ENCODE measurements at places on chromosomes 7 and 10.

DNA sequence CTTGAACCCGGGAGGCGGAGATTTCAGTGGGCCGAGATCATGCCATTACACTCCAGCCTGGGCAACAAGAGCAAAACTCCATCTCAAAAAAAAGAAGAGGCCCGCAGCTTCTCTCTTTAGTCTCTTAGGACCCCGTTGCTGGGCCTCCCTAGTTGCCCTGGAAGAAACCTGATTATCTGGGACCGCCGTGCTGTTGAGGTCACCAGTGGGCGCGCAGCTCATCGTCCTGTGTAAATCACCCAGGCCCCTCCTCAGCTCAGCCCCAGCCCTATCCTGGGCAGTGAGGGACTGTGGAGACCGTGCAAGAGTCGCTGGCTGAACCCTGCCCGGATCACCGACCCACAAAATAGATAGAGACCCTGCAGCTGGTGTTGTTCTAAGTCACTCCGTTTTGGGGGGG lies 85.0 kb downstream of the UNCX start:
- no peak for DNase-seq

DNA sequence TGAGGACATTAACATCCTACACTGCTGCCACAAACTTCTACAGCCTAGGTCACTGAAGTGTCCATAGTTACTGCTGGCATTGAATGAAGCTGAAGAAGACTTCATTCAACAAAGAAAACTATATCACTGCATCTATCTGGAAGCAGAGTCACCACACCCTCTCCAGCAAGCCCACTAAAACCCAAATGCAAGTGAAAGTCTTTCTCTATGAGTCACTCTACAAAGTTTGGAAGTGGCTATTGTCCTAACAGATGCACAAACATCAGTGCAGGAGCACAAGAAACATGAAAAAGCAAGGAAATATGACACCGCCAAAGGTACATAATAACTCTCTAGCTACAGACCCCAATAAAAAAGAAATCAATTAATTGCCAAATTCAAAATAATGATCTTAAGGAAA lies 43.5 kb upstream of the CAMK2B start:
- DNase-seq: no peak

DNA sequence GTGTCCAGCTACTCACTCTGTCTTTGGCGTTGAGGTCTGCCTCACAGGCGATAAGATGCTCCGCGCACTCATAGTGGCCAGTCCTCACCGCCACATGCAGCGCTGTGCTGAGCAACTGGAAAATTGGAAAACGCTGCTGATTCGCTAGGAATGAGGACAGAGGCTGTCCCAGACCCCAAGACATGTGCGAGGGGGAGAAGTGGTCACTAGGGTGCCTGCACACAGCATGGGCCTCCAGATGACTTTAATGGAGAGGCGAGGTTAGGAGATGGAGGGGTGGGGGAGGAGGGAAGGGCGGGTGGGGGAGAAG lies 5.2 kb downstream of the ANKRD1 start:
- no peak for DNase-seq

DNA sequence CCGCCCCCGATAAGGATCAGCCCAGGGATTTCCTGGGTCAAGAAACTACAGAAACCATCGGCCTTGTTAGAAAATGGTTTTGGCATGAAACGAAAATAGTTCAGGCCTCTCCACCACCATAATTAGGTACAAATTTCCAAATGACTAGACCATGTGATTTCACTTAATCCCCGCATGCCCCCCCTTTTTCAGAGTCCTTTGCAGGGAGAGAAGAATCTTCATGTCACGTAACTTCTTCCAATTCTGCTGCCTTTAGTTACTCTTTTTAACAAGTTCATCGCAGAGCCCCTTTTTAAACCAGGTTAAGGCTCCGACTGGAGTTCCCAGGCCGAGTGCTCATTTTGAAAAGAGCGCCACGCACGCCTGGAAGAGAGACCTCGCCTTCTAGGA lies 3.4 kb downstream of the PDGFA start:
- no peak for DNase-seq

DNA sequence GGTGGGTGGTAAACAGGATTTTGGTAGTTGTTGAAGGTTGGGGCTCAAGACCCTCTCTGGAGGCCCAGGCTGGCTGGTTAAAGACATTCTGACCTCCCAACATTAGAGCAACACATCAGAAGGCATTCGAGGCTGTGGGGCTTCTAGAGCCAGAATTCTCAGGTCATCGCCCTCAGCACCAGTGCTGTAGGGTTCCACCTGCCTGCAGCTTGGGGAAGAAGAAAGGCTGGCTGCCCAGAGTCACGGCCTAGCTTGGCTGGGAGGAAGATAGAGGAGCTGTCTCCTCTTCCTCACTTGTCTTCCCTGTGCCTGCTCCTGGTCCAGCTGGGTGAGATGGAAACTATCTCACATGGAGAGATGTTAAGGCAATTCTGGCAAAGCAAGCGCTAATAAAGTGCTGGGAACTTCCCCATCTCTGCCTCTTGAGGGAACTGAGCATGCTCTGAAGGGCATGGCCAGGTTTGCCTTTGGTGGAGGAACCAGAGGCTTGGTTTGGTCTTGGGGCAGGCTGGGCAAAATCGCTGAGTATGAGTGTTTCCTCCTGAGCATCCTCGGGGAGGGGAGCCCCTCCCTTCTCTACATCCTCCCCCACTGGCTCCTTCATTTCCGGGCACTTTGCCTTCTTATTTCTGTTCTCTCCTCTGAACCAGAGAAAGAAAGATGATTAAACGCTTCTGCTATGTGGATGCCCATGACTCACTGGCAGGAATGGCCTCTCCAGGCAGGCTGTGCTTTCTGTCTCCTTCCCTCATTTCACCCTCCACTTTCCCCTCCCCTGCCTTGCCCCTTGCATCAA lies 509.0 kb upstream of the PODXL start:
- DNase-seq: no peak

DNA sequence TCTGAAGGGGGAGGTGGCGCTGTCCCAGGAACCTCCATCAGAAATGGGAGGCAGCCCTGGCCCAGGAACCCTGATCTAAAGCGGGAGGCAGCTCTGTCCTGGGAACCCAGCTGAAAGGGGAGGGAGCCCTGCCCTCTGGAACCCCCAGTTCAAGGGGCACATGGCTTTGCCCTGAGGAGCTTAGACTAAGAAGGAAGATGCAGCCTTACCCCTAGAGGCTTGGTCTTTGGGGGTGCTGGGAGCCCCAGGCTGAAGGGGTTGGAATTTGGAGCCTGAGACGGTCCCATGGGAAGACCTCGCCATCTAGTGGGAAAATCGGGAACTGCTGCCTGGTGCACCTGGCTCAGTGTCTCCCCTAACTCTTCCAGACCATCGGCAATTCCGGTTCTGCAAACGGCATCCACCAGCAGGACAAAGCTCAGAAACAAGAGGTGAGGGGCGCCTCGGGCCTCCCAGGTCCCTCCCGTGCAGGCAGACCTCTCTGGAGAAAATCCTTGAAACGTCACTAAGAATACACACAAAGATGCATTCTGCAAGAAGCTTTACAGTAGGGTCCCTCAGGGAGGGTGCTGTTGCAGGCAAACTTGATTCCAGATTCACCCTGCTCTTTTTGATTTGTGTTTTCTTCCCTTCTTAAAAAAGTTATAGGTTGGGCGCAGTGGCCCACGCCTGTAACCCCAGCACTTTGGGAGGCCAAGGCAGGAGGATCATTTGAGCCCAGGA lies 52.4 kb upstream of the GTF2IRD1 start:
- DNase-seq: peak; percentile 71

GRCh38 chr7:47803025-47803424 lies 145.2 kb downstream of the PKD1L1 start:
- DNase-seq: no peak

DNA sequence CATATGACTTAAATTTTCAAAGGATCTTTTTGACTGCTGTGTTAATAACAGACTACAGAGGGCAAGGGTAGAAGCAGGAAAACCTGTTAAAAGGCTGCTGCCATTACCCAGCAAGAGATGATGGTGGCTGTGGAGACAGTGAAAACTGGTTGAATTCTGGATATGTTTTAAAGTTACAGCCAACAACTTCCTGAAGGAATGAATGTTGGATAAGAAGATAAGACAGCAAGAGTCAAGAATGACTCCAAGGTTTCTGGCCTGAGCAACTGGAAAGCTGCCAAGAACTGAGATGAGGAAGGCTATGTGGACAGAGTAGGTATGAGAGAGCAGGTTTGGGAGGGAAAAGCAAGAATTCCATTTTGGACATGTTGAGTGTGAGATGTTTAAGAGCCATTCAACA lies 19.1 kb downstream of the CNOT4 start:
- DNase-seq: no peak

DNA sequence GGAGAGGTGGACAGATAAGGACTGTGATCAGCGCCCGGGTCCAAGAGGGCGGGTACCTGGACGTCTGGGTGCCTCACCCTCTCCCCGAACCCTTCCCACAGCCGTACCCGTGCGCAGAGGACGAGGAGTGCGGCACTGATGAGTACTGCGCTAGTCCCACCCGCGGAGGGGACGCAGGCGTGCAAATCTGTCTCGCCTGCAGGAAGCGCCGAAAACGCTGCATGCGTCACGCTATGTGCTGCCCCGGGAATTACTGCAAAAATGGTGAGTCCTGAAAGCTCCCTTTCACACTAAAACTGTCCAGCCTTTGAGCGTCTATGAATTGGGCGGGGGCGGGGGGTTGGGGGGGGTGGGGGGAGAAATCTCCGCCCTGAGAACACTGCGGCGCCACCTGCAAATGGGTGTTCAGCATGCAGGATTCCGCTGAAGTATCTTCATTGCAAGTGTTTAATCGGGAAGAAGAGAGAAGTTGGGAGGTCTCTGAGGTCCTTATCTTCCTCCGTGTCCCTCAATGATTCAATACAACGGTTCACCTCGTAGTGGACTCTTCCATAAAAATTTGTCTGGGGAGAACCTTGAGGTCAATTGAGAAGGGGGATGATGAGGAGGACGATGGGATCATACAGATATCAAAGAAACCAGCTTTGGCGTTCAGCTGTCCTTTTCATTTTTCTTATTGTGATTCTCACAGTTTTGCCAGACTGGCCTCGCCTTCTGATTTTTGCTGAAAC lies 906 bp downstream of the DKK1 start:
- DNase-seq: no peak

DNA sequence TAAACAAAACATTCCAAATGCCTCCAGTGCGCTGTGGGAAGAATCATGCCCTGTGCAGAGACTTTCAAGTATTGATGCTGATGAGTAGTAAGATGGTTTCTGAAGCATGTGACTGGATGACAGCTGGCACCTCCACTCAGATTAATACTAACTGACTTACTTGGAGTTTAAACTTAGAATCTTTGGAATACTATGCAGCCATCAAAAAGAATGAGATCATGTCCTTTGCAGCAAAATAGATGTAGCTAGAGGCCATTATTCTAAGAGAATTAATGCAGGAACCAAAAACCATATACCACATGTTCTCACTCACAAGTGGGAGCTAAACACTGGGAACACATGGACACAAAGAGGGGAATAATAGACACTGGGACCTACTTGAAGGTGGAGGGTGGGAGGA lies 73.8 kb upstream of the CHCHD3 start:
- no peak for DNase-seq

DNA sequence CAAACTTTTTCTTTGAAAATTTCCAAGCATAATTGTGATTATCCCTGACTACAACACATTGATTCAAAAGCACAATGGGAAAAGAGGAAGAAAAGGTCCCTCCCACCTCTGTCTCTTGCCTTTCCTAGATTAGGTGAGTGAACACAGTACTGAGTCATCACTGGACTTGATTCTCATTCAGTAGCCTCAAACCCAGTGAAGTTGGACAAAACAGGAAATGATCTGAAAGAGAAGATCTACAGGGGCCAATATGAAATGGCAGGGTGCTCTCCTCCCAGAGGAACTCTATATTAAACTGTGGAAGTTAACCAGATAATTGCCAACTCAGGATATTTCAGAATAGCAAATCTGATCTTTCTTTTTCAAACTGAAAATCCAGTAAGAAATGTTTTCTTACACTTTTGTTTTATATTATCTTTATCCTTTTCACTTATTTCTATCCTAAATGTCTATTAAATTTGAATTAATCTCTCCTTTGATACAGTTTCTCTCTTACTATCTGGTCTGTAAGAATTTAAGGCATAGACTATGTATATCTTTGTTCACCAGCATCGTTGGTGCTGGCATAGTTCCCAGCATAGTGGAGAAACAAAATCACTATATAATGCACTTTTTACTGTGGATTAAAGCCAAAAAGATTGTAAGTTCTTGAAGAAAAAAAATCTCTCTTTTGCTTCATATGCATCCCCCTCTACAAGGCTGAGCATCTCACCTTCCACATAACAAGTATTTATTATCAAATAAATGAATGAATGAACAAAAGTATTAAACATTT lies 41.4 kb upstream of the IKZF1 start:
- DNase-seq: no peak

All from dorsolateral prefrontal cortex (tissue), 122 donors.